ENCODE measurements at places on chromosomes 16 and 17. TPM values are rescaled to one million over a fixed set of nuclear protein-coding genes. Genes with fewer than 3 reads are reported as not detected.

Gene MMP2
- 79.6 TPM for total RNA-seq

DNA sequence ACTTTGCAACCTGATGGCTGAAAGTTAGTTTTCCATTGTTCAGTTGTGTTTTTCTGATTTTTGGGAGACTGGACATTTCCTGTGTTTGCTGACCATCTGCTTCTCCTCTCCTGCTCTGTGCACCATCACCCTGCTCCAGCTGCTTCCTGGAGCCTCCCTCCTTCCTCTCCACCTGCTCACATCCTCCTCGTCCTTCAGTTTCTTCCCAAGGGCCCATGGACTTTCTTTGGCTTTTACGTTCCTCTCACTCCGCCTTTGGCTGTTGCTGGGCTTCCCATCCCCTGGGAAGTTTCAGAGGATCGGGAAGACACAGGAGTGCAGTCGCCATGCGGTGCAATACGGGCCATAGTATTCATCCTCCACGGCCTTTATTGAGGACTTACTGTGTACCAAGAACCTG is 61.6 kb downstream of the TNFRSF13B start:
- no peak for DNase-seq

DNA sequence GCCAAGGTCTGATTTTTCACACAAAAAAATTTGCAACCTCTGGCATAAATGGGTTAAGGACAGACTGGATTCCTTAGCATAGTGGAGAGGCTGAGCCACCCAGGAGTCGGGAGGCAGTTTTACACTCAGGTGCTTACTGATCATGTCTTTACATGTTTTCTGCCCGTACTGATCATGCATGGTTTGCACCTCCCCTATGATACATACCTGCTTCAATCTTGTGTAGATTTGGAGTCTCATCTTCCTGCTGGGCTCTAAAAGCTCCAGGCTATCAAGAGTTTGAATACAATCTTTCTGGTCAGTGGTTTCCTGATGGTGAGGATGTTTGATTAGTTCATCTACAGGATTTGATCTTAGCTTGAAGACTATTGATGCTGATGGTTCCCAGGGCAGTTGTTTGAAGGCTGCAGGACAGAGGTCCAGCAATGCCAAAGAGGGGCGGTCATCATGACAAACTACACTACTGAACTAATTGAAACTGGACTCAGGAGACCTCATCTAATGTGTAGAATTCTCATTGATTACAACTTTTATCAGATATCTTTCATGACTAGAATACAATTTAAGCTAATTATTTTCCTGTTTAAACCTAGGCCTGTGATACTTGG is 6.9 kb downstream of the C1QBP start:
- DNase-seq: no peak

Gene PDE6G
- 1.7 TPM for total RNA-seq

Gene ITGAX
- total RNA-seq: 318 TPM

Data from upper lobe of left lung (tissue), 6 donors.